ENCODE measurements at places on chromosomes 12 and 14.

DNA sequence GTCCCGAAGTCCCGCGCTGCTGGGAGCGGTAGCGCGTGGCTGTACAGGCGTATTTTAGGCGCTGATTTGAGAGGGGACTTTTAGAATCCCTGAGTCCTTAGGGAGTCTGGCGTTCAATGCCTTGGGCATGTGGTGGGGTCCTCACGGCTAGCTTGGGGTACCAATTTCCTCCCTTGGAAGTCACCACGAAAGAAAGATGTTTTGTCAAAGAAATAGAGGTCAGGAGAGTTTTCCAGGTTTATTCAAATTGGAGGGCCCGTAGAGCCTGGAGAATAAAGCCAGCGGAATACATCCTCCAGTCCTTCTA lies 63.9 kb downstream of the KLHL28 start:
- DNase-seq: no peak

DNA sequence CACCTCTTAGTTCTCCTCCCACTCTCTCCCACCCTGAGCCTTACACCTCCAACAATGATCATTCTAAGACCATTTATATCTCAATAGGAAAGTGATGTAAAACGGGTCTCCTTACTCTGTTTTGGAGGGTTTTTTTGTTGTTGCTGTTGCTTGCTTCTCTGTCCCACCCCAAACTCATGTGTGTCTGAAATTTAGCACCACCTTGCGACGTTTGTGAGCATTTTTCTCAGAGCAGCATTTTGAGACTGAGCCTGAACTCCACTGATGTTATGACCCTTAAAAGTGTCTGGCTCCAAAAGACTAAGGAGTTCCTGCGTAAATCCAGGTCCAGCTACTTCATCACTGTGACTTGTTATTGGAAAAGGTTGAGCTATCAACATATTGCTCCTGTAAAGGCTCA lies 155.0 kb downstream of the DAD1 start:
- no peak for DNase-seq

GRCh38 chr14:35138585-35138984 lies 16.2 kb downstream of the PRORP start:
- no peak for DNase-seq

DNA sequence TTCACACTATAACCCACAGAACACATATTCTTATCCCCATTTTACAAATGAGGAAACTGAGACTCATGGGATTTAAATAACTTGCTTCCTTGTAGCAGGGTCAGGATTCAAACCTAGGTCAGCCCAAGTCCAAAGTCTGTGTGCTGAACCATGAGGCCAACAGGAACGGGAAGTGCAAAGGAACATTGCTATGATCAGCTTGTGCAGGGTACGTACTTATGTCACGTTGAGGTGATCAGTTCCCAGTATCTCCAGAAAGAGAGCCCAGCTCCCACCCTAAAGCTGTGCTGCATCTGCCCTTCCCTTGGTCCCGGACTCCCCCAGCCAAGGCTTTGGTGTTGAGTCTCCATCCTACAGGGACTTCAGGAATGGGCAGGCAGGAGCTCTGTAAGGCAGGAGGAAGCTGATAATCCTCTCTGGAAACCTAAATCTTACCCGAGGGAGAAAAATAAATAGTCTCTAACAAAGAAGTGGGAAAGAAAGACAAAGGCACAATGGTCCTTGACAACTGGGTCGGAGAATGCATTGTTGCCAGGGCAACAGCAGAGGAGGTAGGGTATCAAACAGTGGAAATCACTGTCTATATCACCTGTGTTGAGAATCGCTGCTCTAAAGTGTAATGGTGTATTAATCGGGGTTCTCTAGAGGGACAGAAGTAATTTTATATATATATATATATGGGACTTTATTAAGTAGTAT lies 82.5 kb upstream of the FICD start:
- DNase-seq: no peak

- DNase-seq: no peak
These were observed 218.5 kb downstream of the SLC6A15 start for GRCh38 chr12:84694116-84694515.

DNA sequence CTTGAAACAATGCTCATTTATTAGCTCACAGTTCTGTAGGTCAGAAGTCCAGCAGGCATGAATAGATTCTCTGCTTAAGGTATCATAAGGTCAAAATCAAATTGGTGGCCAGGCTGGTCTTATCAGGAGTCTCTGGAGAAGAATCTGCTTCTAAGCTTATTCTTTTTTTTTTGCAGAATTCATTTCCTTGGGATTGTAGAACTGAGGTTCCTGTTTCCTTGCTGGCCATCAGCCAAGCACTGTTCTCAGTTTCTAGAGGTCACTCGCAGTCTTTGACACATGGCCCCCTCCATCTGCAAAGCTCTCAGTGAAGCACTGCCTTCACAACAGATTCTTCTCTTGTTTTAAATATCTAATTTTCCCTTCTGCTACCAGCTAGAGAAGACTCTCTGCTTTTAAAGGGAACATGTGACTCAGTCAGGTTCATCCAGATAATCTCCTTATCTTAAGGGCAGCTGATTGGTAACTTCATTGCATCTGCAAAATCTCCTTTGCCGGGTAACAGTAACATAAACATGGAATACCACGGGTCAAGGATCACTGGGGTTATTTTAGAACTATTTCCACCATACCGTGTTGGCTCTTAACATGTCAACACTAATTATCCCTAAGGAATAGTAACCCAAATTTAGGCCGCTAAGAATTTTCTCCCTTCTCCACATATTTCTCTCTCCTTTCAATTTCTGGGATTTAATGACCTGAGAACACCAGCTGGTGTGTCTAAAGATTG lies 25.3 kb downstream of the RHOJ start:
- no peak for DNase-seq

GRCh38 chr12:88067301-88067700 lies 38.1 kb upstream of the C12orf50 start:
- no peak for DNase-seq

DNA sequence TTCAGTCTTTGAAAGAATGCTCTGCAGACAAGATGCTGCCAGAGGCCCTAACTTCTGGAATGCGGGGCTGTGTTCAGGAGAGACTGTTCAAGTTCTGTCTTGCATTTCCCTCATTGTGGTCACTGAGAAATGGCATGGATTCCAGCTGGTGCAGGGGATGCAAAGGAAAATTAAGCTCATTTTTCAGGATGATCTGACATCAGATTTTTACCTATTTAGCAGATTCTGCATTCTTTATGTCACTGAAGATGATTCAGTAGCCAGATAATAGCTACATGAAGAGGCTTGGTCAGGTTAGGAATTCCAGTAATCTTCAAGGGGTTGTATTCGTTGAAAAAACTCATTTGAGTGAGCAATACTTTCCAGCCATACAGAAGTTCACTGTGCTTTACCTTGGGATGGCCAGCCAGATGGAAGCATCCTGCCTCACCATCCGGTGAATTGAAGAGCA lies 16.1 kb upstream of the MFAP5 start:
- no peak for DNase-seq

- DNase-seq: no peak
These were observed 216.2 kb upstream of the ABCD2 start for GRCh38 chr12:39835517-39836489.

Data from SHP77 treated with DMSO at 0.1 percent for 48 hours (cell line).